ENCODE measurements at places on chromosomes 3 and 15.

GRCh38 chr15:24772266-24772665 lies 96.7 kb downstream of the NPAP1 start:
- no peak for DNase-seq

DNA sequence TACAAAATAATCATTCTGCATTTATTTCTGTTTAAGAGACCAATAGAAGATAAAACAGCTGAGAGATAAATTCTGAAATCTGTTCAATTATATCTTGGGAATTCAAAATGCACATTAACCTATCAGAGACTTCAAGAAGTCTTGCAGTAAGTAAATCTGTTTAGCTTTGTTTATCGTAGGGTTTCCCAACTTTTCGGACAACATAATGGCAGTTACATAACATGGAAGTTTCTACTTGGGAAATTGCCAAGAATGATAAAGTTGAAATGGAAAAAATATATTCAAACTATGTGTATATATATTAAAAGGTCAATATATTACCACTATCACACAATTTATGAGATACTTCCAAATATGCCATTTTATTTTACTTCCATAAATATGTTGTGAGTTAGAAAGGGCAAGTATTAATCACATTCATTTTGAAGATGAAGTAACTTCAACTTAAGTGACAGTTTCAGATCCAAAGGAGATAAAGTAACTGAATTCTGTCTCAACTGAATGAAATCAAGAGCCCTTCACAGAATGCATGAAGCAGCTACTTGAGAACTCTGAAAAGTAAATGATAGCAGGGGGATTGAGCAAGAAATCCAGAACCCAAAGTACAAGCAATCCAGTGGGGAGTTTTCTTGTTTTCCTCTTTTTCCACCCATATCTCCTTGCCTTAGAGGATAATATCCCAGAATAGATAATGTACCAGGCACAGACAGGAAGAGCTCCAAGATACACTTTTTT lies 108.8 kb downstream of the PLOD2 start:
- DNase-seq: no peak

DNA sequence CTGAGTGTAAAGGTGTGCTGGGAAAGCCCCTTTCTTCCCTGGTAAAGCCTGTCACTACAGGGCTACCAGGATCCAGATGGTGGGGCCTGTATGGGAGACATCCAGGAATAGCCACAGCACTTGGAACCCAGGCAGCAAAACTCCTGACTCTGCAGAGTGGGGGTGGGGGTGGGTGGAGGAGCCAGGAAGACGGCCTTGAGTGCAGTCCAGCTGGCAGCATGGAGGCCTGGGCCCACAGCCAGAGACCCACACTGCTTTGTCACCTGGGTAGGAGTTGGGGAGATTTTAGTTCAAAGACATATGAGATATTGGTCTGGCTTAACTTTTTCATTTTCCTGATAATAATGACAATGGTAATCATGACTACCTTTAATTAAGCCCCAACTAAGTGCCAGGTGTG lies 116.7 kb upstream of the MRPS22 start:
- no peak for DNase-seq

- DNase-seq: no peak
Observed at GRCh38 chr3:36815375-36815774, 51.0 kb upstream of the DCLK3 start.

DNA sequence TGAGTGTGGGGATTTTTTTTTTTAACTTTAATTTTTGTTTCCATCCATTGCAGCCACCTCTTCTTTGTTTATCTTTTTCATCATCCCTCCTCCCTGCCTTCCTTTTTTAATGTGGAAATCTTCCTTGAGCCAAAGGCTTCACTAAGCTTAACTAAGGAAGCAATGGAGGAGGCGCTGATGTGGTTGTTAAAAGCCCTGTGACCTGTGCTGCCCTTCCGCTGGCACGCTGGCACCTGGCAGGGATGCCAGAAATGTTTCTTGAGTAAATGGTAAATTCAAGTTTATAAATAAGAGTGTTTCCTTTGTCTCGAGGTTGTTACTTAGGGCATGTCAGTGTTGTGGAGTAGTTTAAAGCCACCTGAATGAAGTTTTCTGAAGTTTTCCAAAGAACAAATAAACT lies 69.4 kb downstream of the CRTC3 start:
- no peak for DNase-seq

DNA sequence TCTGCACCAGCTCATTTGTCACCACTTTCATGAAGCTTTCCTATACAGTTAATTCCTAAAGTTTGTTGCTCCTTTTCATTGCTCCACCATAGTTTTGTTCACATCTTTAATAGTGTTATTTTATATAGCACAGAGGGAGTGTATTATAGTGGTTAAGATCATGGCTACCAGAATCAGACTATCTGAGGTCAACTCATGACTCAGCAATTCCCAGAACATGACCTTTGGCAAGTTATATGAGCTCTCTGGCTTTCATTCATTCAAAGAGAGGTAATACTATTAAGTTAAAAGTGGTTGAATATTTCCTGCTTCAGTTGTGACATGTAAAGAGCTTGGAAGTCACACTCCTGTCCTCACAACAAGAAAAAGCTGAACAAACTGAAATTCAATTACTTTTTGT lies 1073.5 kb downstream of the NAALADL2 start:
- DNase-seq: no peak

DNA sequence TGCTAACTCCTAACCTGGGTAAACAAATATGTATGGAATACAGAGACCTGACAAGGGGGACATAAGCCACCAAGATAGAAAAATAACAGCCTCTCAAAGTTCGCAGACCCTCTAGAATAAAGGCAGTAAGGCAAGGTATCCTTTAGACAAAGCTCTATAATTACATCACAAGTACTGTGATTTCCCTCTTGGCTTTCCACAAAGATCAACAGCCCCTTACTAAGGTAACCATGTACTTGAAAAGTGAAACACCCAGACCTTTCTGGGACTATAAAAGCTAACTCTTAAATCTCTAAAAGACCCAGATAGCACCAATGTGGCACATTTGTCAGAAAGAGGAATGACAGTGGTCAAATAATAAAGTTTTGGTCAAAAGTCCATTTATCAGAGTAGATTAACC lies 51.9 kb downstream of the TBL1XR1 start:
- no peak for DNase-seq

DNA sequence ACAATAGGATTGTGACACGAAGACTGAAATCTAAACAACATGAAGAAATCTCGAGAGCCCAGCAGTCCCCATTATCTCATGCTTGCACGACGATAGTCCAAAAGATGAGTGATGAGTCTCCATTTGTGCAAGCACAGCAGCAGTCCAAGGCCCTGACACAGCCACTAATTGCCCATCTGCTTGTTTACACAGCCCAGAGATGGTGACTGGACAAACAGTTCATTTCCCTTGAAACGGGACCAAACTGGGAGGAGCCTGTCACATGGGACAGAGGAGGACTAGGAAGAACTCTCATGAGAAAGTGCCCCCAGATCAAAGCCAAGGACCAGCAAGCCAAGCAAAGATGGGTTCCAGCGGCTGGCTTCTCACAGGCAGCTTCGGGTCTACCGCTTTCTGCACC lies 121.0 kb downstream of the GREM1 start:
- DNase-seq: peak; percentile 55

DNA sequence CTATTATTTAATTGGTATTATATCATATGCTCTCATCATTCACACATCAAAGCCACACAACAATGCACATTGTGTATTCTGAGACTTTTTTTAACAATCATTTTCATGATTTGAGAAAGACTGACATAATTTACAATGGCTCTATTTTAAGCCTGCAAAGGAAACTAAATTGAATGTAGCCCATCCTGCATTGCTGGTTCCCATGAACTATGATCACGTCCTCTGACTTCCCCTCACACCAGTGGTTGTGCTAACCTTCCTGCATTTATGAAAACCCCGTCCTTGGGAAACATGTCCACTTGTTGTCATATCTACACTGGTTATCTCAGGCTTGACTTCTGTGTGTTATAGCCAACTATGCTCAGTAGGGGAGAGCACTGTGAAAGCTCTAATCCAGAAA lies 546.2 kb downstream of the MECOM start:
- no peak for DNase-seq

DNA sequence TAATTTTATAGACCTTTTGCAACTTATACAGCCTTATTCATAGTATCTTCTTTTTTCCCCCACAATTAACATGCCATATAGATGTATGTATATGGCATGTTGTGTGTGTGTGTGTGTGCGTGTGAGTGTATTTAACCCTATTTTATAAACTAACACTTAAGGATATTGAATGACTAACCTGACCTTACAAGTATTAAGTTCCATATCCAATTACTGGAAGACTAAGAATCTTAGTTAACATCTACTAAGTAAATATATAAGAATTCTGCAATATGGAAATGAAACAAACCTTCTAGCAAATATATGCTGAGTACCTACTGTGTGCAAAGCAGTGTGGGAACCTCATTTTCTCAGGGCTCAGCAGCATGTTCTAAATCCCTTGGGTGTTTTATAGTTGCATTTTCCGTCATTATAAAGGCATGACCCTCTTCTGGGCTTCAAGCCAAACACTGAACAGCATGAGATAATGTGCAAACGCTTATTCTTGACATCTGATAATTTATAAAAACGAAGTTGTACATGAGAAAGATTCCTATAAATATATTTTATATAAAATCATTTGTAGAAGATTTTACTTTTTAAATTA lies 105.5 kb downstream of the NLGN1 start:
- DNase-seq: no peak

GRCh38 chr3:179292450-179292849 lies 30.4 kb upstream of the ZNF639 start:
- DNase-seq: no peak

DNA sequence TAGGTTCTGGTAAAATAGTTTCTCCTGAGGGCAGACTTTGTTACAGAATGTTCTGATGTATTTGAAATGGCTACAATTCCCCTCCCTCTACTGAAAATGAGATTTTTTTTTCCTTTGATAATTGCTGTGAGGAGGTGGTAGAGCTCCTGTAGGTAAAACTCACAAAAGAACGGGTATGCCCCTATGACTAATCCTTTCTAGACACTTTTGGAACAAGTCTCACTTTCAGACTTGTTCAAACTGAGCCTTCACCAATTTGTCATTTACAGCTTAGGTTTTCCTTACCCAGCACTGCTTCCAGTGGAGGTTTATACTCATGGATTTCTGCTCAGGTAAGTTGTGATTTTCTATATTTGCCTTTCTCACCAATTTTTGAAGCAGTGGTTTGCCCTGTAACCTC lies 115.6 kb downstream of the NLGN1 start:
- DNase-seq: no peak

DNA sequence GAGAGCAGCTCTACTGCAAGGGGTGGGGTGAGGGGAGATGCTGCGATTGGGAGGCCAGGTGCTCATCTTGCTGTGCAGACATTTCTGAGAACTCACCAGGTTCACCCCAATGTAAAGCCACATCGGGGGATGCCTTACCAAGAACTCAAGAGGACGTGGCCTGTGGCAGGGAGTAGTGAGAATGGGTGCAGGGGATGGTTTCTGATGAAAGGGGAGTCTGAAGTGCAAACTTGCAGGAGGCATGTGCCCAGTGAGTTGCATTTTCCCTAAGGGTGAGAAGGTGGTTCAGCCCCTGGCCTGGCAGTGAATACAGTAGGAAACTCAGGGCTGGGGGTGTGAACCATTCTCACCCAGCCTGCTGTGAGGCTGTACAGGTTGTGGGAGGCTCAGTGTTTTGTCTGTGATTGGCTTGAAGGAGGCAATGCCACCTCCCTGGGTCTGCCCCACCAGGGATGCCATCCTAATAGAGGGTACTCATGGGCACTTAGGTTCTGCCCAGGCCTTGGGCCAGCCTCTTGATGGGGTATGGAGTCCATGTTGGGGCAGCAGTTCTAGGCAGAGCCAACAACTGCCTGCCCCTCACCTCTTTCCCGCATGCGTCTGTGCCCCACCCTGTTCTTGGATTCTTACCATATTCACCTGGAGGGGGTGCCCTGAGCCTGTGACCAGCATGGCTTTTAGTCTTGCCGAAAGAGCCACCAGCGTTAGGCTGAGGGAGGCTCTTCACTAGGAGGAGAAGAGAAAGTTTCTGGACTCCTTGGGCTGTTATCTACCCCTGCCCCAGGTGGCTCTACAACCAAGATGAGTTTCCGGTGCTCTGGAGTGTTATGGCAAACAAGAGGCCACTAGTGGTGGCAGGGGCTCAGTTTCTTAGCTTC lies 4.5 kb downstream of the HEMK1 start:
- DNase-seq: no peak

- DNase-seq: no peak
Observed at GRCh38 chr3:189419683-189420082, 211.5 kb upstream of the TP63 start.

DNA sequence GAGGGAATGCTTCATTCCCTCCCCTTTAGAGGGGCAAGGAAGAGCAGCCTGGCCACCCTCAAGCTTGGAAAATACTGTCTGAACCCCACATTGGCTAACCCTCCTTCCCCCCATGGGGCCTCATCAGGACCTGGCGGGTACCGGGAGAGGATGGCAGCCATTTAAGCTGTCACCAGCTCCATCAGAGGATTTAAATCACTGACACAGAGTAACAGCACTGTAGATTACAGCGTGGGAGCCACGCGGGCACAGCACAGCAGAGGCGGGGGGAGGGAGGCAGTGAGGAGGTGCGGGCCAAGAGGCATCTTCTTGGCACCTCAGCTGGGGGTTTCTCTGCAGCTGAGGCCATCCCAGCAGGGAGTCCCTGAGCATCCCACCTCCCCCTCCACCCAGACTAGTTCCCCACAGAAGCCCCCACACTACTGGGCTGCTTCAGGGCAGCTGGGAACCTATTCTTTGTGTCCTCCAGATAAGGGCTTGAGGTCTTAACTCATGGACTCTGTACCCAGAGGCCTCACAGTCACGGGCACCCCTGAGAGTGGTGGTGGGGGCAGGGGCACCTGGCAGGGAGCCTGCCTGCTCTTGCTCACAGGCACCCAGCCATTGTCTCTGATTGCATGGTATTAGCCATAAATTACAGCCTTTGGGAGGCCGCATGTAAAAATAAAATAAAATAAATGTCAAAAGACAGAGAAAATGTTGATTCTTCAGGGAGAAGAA lies 21.9 kb upstream of the CACNA2D2 start:
- DNase-seq: no peak

DNA sequence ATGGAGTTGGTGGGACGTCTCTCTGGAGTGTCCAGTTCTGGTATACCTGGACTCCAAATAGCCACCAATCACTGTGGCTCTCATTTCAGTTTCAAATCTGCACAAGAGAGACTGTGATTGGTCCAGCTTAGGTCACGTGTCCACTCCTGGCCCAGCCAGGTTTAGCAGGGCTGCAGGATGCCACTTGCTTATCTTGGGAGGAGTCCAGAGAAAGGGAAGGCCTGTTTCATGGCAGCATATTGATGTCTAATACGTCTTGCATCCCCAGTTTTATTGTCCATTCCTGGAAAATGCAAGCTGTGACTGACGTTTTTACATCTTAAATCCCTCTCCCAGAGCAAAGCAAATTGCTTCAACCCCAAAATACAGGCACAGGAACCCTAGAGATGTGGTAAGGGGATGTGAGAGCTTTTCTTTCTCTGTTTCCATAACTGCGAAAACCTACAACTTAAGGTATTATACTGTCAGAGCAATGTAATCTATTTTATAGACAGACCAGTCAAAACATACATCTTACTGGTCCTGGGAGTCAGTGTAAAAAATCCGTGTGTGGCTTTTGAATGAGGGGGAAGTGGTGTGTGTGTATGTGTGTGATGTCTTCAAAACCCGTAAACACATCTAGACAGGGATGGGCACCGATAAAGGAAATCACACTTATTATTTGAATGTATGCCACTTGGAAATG lies 274.4 kb downstream of the TLE3 start:
- DNase-seq: peak; percentile 48

Measured in hepatic stellate cell (primary cell).